ENCODE measurements at places on chromosomes 12 and 14. TPM values are rescaled to one million over a fixed set of nuclear protein-coding genes. Genes with fewer than 3 reads are reported as not detected.
A peak's percentile ranks its signal among the peaks of the same experiment; 100 is the strongest.

The PHETA1 gene
- total RNA-seq = 2.7 TPM

The TSHR gene
- 0.47 TPM for total RNA-seq

DNA sequence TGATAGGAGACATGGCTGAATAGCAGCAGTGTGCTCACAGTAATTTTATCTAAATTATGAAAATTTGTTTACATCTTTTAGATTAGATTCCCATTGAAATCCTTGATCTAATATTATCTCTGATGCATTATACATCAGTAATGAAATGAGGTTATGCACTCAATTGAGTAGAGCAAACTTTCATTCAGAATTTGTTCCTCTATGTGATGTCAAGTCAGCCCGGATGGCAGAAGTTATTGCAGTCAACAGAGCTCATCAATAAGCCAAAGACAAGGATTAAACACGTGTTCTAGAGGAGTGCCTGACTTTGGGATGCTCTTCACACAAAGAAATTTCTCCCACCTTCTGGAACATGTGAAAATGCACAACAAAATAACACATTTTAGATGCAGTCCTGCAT is 688.8 kb downstream of the TMEM121 start:
- H3K36me3 ChIP-seq = no peaks in the 10 kb centered on the region
- no peak overlapping the region for H3K4me3 ChIP-seq

GRCh38 chr14:69039288-69039628 is 60.2 kb upstream of the ACTN1 start:
- H3K4me3 ChIP-seq = no peak overlapping the region
- H3K27ac ChIP-seq = no peak overlapping the region
- H3K27me3 ChIP-seq = peaks cover 32% of the 10 kb centered on the region
- no peaks in the 10 kb centered on the region for H3K4me1 ChIP-seq

The TAS2R19 gene
- total RNA-seq = 3.6 TPM

- DNase-seq = no peak
- peak overlapping the region; percentile 100 for H3K4me3 ChIP-seq
- peaks cover 38% of the 10 kb centered on the region for H3K36me3 ChIP-seq
- H3K4me1 ChIP-seq = peaks cover 49% of the 10 kb centered on the region
- peak overlapping the region; percentile 100 for H3K27ac ChIP-seq
- H3K27me3 ChIP-seq = no peaks in the 10 kb centered on the region
Measured at GRCh38 chr12:95474660-95474958, 657 bp downstream of the METAP2 start.

GRCh38 chr14:52233693-52234092 is 33.8 kb upstream of the PTGDR start:
- peaks cover 8% of the 10 kb centered on the region for H3K27me3 ChIP-seq
- no peak overlapping the region for H3K27ac ChIP-seq
- no peaks in the 10 kb centered on the region for H3K36me3 ChIP-seq

DNA sequence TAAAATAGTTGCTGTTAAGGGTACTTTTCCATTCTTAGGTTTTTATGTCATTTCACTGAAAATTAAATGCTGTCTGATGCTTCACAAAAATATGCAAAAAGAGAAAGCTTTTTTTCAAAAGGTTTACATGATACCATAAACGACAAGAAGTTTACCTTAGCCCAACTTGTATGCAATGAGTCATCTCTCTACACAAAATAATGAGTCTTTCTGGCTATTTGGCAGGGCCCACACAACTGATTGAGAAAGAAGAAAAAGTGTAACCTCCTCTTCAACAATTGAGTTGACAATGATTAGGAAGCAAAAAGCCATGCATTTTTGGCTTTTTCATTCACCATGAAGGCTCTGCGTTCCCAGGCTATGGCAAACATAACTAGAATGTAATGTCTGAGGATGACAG is 165.4 kb upstream of the CPNE8 start:
- no peaks in the 10 kb centered on the region for H3K27me3 ChIP-seq
- H3K36me3 ChIP-seq = no peaks in the 10 kb centered on the region
- DNase-seq = no peak
- no peak overlapping the region for H3K27ac ChIP-seq

The PNP gene
- total RNA-seq = 149 TPM

The MEG3 gene
- total RNA-seq = not detected

DNA sequence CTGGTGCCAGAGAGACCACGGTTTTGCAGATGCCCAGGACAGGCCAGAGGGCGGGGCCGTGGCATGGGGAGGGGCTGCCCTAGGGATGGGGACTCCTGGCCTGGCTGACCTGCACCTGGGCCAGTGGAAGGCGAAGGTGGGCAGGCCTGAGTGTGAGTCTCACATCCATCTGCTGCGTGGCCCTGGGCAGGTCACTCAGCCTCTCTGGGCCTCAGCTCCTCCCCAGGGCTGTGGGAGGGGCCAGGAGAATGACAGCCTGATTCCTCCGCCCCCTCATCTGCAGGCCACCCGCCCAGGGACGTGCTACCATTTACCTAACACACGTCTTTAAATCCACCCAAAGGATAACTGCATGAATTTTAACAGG is 90.9 kb downstream of the GALNT9 start:
- no peaks in the 10 kb centered on the region for H3K4me1 ChIP-seq
- no peak for DNase-seq
- no peak overlapping the region for H3K4me3 ChIP-seq
- H3K27ac ChIP-seq = no peak overlapping the region

The EID3 gene
- total RNA-seq = 10.6 TPM

DNA sequence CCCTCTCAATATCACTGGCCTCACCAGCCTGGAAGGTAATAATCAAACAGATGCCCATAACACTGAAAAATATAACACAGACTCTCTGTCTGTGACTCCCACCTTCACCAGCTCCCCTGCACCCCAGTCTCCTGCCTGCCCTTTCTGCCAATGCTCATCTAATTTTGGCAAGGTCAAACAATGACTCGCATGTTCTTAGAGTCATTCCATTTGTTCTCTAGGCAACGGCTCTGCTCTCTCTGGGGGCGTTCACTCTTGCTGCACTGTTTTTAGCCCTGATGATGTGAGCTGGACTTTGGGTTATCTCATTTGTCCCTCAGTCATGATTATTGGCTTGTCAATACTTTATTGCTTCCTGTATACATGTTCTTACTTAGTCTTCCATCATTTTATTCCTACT is 691.8 kb downstream of the FLRT2 start:
- H3K27ac ChIP-seq = no peak overlapping the region
- DNase-seq = no peak
- no peak overlapping the region for H3K4me3 ChIP-seq
- no peaks in the 10 kb centered on the region for H3K36me3 ChIP-seq

- peaks cover 11% of the 10 kb centered on the region for H3K4me1 ChIP-seq
- no peak overlapping the region for H3K4me3 ChIP-seq
- no peaks in the 10 kb centered on the region for H3K27me3 ChIP-seq
- H3K27ac ChIP-seq = no peak overlapping the region
- peaks cover 8% of the 10 kb centered on the region for H3K36me3 ChIP-seq
- no peak for DNase-seq
Measured at GRCh38 chr12:67981287-67982162, 7.7 kb upstream of the IFNG-AS1 start.

DNA sequence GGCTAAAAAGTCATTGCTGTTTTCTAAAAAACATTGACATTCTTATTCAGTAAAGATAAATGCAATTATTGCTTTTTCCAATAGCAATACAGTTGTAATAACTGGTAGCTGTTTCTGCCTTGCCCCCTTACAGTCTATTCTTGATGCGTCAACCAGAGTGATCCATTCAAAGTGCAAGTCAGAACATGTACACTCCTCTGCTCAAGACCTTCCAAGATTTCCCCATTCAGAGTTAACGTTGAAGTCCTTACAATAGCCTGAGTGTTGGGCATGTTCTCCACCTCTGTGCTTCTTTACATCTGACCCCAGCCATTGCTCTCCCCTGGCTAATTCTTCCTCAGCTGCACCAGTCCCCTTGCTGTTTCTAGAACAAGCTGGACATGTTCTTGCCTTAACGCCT is 24.3 kb downstream of the VRK1 start:
- H3K27ac ChIP-seq = no peak overlapping the region
- peaks cover 22% of the 10 kb centered on the region for H3K4me1 ChIP-seq
- no peak for DNase-seq
- H3K36me3 ChIP-seq = peaks cover 18% of the 10 kb centered on the region
- no peak overlapping the region for H3K4me3 ChIP-seq

The AMN gene
- 0.44 TPM for total RNA-seq

The MSI1 gene
- 0.07 TPM for total RNA-seq

DNA sequence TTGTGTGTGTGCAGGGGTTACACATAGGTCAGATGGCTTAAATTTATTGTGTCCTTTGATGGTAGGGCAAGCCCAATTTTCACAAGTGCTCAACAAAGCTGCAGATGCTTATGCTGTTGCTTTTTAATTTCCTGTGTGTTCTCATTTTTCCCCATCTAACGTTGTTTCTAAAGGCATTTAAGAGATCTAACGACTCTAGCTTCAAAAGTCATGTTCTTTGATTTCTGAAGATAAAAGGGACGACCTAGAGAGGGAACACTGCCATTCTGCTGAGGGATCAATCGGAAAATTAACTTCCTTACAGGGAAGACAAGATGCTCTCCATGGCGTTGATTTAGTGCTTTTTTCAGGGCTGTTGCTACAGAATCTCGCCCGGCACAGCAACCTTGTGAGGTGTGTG is 79.0 kb upstream of the GNG2 start:
- H3K36me3 ChIP-seq = no peaks in the 10 kb centered on the region
- no peak for DNase-seq
- peaks cover 29% of the 10 kb centered on the region for H3K27me3 ChIP-seq
- H3K4me1 ChIP-seq = peaks cover 9% of the 10 kb centered on the region
- H3K27ac ChIP-seq = no peak overlapping the region

The TESPA1 gene
- total RNA-seq = 181 TPM

GRCh38 chr12:88235183-88235833 is 93.2 kb downstream of the TMTC3 start:
- no peaks in the 10 kb centered on the region for H3K27me3 ChIP-seq
- peaks cover 9% of the 10 kb centered on the region for H3K4me1 ChIP-seq
- no peaks in the 10 kb centered on the region for H3K36me3 ChIP-seq
- no peak for DNase-seq
- peak overlapping the region; percentile 45 for H3K27ac ChIP-seq

The FOXN4 gene
- total RNA-seq = not detected

DNA sequence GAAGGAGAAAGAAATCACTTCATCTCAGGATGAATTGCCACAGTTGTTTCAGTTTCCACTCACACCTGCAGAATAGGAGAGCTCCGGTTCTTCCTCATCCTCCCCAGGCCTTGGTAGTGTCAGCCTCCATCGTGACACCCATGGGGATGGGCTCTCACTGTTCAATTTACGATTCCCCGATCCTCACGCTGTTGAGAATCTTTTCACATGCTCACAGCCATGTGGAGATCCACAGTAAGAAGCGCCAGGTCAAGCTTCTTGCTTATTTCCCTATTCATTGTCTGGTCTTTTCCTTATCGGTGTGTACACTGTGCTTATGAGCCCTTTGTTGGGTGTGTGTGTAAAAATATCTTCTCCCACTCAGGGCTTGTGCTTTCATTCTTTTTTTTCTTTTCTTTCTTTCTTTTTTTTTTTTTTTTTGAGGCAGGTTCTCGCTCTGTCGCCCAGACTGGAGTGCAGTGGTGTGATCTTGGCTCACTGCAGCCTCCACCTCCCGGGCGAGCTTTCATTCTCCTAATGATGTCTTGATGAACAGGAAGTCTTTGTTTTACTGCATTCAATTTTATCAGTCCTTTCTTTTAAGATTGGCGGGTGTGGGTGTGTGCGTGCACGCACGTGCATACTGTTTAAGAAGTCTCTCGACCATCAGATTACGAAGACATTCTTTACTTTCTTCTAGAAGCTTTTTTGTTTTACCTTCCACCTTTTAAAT is 21.5 kb downstream of the RIN3 start:
- no peak for DNase-seq
- H3K27ac ChIP-seq = peak overlapping the region; percentile 45
- H3K4me3 ChIP-seq = peak overlapping the region; percentile 45
- no peaks in the 10 kb centered on the region for H3K36me3 ChIP-seq

- H3K27me3 ChIP-seq = peaks cover 3% of the 10 kb centered on the region
- H3K4me3 ChIP-seq = no peak overlapping the region
- H3K36me3 ChIP-seq = no peaks in the 10 kb centered on the region
- peaks cover 5% of the 10 kb centered on the region for H3K4me1 ChIP-seq
Measured at GRCh38 chr14:74407801-74408154, 18.2 kb downstream of the SYNDIG1L start.

DNA sequence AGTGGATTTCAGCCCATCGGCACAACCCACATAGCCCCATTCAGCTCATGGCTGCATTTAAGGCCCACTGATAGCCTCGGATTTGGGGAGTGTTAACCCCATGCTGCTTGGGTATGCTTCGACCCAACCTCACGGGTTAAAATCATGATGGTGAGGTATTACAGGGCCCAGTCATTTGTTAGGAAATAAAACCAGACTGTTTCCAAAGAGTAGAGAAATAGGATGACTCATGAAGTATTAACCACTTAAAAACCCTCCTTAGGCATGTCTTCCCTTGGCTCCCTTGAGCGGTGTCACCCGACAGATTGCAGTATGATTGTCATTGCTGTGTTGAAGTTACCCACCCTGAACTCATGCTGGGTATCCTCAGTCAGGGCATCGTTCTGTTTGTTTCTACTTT is 289.1 kb downstream of the CACNA1C start:
- H3K27me3 ChIP-seq = peaks cover 26% of the 10 kb centered on the region
- H3K4me3 ChIP-seq = no peak overlapping the region
- no peak overlapping the region for H3K27ac ChIP-seq

- H3K4me3 ChIP-seq = no peak overlapping the region
- H3K27me3 ChIP-seq = no peaks in the 10 kb centered on the region
- no peaks in the 10 kb centered on the region for H3K4me1 ChIP-seq
- no peaks in the 10 kb centered on the region for H3K36me3 ChIP-seq
Measured at GRCh38 chr14:62854951-62855350, 190.3 kb downstream of the KCNH5 start.

The ABCD2 gene
- 7.8 TPM for total RNA-seq

GRCh38 chr12:109510196-109510595 is 32.8 kb downstream of the UBE3B start:
- no peak overlapping the region for H3K27ac ChIP-seq
- no peak overlapping the region for H3K4me3 ChIP-seq
- H3K27me3 ChIP-seq = no peaks in the 10 kb centered on the region

DNA sequence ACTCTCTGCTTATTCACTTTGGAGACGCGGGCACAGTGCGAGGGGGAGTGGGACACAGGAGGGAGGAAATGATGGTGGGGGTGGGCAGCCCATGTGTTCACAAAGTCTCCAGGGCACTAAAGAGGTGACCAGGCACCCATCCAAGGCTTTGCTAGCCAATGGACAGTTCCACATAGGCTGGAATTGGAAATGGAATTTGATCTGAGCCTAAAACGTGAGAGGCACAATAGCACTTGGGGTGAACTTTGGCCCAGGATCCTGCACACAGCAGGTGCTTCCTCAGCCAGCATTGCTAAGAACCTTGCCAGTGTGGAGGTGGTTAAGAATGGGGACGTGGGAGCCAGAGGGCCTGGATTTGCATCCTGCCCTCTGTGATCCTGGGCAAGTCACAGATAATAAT is 193.8 kb downstream of the CHST11 start:
- H3K27me3 ChIP-seq = no peaks in the 10 kb centered on the region
- no peak for DNase-seq
- no peak overlapping the region for H3K27ac ChIP-seq
- H3K36me3 ChIP-seq = peaks cover 44% of the 10 kb centered on the region
- H3K4me1 ChIP-seq = peaks cover 77% of the 10 kb centered on the region

The SLC17A8 gene
- total RNA-seq = not detected

GRCh38 chr14:73170686-73171085 is 34.4 kb downstream of the PSEN1 start:
- H3K4me3 ChIP-seq = no peak overlapping the region
- H3K27ac ChIP-seq = no peak overlapping the region
- no peaks in the 10 kb centered on the region for H3K27me3 ChIP-seq
- DNase-seq = no peak
- H3K4me1 ChIP-seq = no peaks in the 10 kb centered on the region

GRCh38 chr14:52020161-52020714 is 30.9 kb downstream of the RTRAF start:
- H3K4me3 ChIP-seq = no peak overlapping the region
- H3K36me3 ChIP-seq = no peaks in the 10 kb centered on the region
- DNase-seq = no peak
- H3K27me3 ChIP-seq = no peaks in the 10 kb centered on the region
- peak overlapping the region; percentile 26 for H3K27ac ChIP-seq

The PCED1B gene
- 55.5 TPM for total RNA-seq

Data from activated T-helper 1 cell treated with anti-CD3 and anti-CD28 coated beads, Interleukin-12 subunit alpha, Interleukin-12 subunit beta, Interleukin-2, Interleukin-4 antibody, amounts not matched to agents 30 ng/mL and 10 ng/mL and 1 ng/mL, durations not matched to agents 14 hours and 24 hours and 36 hours (primary cell).